ENCODE measurements at places on chromosomes 6 and 20.

GRCh38 chr6:56348578-56348977 is 101.2 kb upstream of the COL21A1 start:
- no peak for DNase-seq

GRCh38 chr6:105509506-105510331 is 106.8 kb upstream of the PREP start:
- DNase-seq: no peak

GRCh38 chr20:31708736-31709534 is 13.7 kb downstream of the BCL2L1 start:
- peak; percentile 39 for DNase-seq

- DNase-seq: no peak
Observed at GRCh38 chr20:62774762-62775161, 21.5 kb upstream of the MRGBP start.

DNA sequence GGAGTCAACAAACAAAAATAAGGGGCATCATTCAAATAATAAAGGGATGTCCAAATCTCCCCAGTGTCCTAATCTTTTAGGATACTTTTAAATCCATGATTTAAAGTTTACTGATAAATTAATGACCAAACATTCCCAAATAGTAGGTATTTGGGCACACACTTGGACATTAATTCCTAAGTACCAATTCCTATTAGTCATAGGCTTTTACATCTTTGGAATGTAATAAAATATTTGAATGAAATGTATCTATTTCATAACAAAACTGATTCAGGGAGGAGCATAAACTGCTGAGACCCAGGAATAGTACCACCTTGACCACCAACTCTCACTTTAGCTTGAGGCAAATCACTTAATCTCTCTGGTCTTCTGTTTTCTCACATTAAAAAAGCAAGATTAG is 44.3 kb downstream of the VGLL2 start:
- no peak for DNase-seq

DNA sequence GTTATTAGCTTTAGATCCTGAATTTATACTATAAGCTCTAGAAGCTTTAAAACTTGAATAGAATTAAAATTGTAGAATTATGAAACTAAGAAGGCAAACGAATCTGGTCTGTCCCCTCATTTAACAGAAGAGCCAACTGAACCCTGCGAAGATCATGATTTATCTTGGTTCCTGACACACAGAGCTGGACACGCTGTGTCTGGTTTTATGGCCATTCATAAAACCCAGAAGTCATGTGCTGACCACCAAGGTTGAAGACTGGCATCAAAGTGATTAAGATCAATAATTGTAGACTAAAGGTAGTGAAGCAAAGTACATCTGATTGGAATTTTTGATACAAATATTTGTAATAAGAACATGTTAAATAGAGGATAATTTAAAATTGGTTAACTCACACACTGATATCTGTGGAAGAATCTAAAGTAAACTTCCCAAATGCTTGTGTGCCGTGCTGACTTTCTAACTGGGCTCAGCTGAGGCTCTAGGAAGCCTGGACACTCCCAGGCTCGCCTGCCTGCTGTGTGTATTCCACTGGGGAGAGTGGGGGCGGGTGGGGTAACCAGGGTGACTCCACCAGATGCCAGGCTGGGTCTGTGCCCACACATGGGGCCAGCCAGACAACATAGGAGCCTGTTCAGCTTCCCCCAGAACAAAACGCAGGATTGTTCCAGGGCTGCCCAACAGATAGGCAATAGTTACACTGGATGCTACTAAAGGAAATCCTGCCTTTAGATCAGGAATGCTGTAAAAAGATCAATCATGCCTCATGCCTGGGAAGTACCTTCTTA is 42.1 kb upstream of the SLC22A3 start:
- DNase-seq: no peak
